Substantia nigra (tissue), 51 donors: ENCODE measurements at places on chromosomes 13 and 19.

DNA sequence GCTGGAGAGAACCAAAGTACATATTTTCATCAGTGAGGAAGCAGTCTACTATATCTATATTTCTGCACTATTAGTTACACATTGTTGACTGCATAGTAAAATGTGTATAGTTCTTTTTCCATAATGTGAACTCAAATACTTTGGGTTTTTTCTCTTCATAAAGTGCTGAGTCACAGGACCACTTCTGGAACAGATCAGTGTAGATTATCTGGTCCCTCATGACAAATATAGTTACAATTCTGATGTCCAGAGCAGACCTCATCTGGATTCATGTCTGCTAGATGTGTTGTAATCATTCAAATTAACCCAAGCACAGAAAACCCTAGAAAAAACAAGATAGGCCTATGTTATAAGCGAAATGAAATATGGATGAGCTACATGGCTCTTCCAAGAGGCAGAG, 171.4 kb downstream of the SUCLA2 start:
- DNase-seq = no peak

- peak; percentile 63 for DNase-seq
Measured at GRCh38 chr19:58519087-58519354, 589 bp downstream of the ZBTB45 start.

- no peak for DNase-seq
Measured at GRCh38 chr13:54194233-54195024, 1165.8 kb downstream of the OLFM4 start.

DNA sequence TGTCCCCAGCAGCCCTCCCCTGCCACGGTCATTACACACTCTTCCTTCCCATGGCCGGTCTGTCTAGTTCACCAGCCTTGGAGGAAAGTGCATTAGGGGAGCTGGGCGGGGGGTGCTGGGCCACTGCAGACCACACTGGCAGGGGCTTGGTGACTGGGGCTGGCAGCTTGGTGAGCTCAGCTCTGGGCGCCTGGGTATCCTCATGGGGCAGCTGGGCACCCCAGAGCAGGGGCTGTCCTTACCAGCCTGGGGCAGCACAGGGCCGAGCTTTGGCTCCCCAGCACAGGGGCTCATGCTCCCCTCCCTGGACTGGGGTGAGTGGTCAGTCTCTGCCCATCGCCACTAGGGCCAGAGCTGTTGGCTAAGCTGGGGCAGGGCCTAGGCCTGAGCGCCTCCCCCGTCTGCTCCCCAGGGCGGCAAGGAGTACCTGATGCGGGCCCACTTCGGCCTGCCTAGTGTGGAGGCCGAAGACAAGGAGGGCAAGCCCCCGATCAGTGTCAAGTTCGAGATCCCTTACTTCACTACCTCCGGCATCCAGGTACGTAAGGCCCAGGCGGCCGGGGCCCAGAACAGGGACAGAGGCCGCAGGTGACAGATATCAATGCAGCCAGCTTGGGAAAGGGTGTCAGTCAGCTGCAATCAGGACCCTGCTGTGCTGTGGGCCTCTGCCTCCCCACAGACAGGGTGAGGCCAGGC, 35.5 kb downstream of the AP1M1 start:
- DNase-seq = no peak

DNA sequence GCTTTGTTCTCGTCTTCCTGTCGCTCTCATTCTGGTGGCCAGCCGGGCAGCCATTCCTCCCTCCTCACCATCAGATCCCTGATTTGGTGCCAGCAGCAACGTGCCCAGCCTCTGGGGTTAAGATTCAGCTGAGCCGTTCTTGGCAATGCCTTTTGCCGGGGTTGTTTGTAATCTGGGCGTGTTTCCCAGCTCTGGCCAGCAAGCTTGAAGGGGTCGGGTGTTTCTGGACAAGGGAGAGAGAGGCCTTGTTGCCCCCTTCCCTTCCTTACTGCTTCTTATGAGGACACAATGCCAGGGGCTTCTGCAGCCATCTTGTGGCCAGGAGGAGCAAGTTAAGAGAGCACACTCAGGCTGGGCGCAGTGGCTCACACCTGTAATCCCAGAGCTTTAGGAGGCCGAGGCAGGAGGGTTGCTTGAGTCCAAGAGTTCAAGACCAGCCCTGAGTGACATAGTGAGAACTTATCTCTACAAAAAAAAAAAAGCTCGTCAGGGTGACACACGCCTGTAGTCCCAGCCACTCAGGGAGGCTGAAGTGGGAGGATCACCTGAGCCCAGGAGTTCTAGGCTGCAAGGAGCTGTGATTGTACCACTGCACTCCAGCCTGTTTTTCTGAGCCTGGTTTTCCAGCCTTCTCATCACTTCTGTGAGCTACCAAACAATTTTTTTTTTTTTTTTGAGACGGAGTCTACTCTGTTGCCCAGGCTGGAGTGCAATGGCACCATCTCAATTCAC, 10.7 kb upstream of the CRTC1 start:
- DNase-seq = no peak

DNA sequence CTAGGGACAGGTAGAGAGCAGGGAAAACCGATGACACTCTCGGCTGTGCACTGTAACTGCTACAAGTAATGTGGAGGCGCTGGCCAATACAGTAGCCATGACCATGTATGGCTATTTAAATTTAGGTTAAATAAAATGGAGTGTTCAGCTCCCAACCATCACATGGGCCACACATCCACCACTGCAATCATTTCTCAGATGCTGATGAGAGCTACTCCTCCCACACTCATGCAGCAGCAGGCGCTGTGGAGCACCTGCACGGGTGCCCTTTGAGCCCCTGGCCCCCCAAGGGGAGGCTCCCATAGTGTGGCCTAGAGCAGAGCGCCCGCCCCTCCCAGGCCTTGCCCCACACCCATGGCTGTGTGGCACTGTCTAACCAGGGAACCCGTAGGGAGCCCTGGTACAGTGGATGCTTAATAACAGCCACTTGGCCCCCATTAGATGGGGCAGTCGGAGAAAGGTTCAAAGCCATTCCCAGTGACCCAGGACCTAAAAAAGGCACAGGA, 6.0 kb downstream of the ACP4 start:
- DNase-seq = no peak

DNA sequence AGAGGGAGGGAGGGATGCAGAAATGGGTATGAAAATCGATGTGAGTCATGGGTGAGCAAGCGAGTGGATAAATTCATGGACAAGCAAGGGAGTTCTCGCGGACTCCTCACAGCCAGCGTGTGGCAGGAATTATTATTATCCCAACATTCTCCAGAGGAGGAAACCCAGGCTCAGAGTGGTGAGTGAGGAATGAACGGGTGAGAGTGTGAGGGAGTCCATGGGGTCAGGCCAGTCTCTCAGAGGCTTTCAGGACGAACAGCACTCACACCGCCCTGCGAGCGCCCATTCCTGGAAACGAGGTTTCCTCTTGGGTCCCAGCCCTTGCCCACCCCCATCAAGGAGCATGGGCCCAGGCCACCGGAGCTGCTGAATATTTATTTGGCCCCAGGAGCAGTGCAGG, 6.3 kb upstream of the DNAAF3 start:
- no peak for DNase-seq

GRCh38 chr19:27765397-27765796, 1447.6 kb downstream of the UQCRFS1 start:
- no peak for DNase-seq

- no peak for DNase-seq
Measured at GRCh38 chr19:1472231-1473084, 6.6 kb downstream of the C19orf25 start.

- no peak for DNase-seq
Measured at GRCh38 chr13:111503905-111504695, 183.7 kb downstream of the TEX29 start.

DNA sequence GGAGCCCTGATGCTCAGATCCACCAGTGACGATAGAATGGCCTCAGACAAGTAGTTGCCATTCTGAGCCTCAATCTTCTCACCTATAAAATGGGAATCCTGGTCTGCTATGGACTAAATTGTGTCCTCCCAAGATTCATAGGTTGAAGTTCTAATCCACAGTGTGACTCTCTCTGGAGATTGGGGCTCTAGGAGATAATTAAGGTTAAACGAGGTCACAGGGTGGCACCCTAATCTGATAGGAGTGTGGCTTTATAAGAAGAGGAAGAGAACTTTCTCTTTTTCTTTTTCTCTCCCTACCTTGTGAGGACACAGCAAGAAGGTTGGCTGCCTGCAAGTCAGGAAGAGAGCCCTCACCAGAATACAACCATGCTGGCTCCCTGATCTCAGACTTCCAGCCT, 214.1 kb downstream of the KATNAL1 start:
- DNase-seq = no peak

GRCh38 chr19:940591-941291, 14.9 kb downstream of the ARID3A start:
- no peak for DNase-seq

DNA sequence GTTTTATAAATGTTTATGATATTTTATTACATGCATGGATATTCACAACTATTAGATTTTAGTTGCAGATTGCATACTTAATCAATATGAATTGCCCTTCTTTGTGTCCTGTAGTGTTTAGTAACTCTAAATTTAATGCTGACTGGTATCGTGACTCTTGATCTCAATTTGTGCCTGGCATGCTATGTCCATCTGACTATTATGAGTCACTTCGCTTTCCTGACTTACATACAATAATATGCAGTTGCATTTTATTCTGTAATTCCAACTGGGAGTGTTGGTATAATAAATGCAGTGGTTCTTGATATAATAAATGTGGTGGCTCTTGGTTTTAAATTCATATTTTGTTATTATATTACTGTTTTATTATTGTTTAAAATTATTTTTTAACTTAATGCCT, 277.5 kb downstream of the LIG4 start:
- no peak for DNase-seq

- no peak for DNase-seq
Measured at GRCh38 chr13:42377640-42378382, 105.9 kb downstream of the AKAP11 start.

- DNase-seq = no peak
Measured at GRCh38 chr13:109154966-109155761, 525.8 kb downstream of the MYO16 start.

DNA sequence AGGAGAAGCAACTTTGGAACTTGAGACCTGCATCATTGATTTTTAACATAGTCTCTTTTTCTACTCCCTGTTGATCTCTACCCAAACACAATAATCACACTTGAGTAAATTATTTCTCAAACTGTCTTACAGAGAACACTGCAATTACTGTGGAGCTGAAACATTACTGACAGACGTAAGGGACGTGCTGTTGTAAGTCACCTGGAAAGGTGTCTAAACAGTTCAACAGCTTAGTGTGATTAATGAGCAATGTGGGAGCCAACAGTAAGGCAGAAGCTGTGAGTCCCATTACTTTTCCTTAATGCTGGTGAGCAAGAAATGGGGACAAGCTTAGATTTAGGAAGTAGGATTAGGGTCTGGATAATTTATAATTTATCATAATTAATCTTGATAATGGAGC, 265.7 kb downstream of the DLEU7 start:
- DNase-seq = no peak

- no peak for DNase-seq
Measured at GRCh38 chr19:2552859-2553258, 76.9 kb downstream of the GADD45B start.

DNA sequence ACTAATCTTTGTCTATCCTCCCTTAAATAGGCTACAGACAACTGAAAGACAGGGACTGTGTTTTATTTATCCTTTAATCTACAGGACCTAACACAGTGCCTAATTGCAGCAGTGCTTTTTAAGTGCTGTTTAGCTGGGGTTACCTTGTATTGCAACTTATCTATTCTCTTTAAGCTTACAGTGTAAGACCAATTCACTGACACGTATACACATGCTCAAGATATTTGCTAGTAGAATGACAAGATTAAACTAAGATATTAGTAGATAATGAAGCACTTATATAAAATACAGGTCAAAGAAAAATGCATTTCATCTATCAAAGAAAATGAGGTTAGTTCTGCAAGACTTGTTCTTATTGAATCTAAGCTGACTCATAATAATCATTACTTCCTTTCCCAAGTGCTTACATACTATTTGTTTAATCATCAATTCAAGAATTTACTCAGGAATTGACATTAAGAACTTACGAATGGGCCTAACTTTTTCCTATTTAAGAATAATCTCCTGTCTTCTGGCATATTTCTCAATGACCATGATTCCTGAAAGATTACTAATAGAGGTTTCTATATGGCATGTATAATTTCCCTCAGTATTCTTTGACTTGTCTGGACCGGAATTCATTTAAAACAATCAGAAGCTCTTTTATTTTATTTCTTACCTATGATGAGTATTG, 75.8 kb upstream of the MAB21L1 start:
- no peak for DNase-seq

- no peak for DNase-seq
Measured at GRCh38 chr13:64640002-64640401, 2590.1 kb downstream of the PCDH9 start.

DNA sequence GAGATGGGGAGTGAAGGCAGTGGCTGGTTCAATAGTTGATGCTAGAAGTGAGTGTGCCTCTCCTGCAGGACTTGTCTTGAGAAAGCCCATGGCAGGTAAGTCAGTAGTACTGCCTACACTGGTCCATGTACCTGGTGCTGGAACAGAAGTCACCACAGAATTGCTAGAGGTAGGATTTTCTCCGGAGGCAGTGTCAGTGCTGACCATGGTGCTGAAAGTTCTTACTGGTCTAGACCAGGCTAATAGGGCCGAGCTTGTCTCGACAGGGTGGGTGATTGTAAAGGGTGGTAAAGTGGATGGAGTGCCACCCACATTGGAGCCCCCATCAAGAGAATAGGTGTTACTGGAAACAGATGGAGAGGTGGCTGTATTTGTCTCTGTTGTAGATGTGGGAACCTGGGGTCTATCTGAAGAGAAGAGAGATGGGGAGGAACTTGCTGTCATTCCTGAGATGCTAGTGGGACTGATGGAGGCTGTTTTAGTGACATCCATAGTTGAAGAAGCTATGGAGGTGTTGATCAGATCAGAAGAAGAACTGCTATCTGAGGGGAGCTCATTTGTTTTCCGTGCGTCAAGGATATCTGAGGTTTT, 36.6 kb downstream of the MUC16 start:
- no peak for DNase-seq

DNA sequence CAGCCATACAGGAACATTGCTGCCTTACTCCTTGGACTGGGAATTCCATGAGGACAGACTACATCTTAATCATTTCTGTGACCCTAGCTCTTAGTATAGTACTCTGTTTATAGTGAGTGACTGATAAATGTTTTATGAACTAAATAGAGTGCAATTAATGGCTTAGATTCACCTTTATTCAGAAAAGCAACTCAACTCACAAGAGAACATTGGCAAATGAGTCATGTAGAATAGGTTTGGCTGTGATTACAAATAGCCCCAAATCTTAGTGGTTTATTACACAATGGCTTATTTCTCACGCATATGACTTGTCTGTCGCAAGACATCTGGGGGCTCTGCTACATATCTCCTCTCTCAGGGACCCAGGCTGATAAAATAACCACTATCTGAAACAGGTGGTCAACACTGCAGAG, 121.6 kb upstream of the KL start:
- no peak for DNase-seq
